Cortex of kidney (tissue), 1 donor: ENCODE measurements at places on chromosomes 13 and 19.
A peak's percentile ranks its signal among the peaks of the same experiment; 100 is the strongest.

DNA sequence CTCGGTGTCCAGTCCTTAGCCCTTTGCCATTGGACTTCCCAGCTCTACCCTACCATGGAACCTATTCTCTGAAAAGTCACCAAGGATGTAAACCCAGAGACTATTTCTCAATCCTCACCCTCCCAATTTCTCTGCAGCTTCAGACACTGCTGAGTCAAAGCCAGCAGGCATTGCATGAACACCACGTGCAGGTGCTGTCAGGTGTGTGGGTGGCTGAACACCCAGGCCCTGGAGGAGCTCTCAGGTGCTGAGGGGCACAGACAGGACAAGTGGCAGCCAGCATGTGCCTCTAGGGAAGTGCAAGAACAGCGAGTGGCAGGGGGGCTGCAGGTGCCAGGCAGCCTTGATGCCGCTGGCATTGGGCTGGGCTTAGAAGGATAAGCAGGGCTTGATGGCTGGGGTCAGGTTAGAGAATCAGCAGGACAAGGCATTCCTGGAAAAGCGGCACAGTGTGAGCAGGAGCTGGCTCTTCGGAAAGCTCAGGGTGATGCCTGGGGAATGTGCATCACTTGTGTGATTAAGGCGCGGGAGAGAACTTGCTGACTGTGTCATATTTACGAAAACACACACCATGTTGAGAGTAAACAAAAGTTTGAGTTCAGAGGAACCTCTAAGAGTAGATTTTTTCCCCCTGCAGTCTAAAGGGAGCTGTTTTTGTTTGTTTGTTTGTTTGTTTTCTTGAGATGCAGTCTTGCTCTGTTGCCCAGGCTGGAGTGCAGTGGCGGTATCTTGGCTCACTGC lies 83.8 kb downstream of the LNX2 start:
- no peak for DNase-seq

GRCh38 chr13:113897161-113897560 lies 33.3 kb upstream of the GAS6 start:
- no peak for DNase-seq

DNA sequence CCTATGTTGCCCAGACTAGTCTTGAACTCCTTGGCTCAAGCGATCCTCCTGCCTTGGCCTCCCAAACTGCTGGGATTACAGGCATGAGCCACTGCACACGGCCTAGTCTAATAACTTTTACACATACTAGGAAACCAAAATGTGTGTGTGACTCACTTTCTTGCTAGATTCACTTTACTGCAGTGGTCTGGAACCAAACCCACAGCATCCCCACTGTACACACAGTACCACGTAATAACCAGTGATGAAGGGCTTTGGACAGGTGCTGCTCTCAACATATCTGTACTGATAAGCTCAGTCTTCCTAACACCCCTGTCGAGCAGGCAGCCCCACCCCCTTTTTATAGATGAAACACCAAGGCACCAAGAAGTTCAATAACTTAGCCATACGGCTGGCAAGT lies 5.1 kb downstream of the DNMT1 start:
- DNase-seq: no peak

- no peak for DNase-seq
Observed at GRCh38 chr19:56637976-56638555, 4.9 kb upstream of the SMIM17 start.

GRCh38 chr19:33376423-33376822 lies 2.9 kb downstream of the CEBPG start:
- DNase-seq: no peak

GRCh38 chr19:31274251-31275067 lies 74.8 kb downstream of the TSHZ3 start:
- DNase-seq: no peak

GRCh38 chr19:32346901-32347300 lies 1.5 kb downstream of the ZNF507 start:
- DNase-seq: no peak

DNA sequence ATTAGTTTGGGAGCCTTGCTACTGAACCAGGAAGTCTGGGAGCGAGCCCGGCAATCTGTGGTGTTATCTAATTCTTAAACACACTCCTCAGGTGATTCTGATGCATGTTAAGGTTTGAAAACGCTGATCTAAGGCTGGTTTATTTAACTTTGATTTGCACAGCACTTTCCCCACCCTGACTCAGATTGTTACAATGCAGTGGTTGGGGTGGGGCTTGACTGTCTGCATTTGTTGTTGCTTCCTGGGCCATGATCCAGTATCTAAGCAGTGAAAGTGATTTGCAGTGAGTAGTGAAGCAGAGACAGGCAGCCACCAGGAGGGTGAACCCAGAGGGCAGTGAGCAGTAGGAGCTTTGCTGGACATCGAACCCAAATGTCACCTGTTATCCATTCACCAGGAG lies 81.6 kb upstream of the ARGLU1 start:
- DNase-seq: no peak

DNA sequence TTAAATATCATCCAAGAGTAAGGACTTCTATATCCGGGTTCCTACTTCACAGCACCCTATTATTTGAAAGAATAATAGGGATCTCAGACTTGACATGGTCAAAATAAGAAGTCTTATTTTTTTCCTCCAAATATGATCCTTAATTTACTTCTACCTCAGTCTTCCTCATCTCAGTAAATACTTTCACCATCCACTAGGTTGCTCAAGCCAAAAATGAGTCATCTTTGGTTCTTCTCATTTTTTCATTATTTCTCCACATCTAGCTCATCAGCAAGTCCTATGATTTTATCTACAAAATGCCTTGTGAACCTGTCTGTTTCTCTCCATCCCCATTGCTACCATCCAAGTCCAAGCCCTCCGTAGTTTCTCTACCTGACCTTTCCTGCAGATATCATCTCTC lies 121.9 kb upstream of the GJB6 start:
- no peak for DNase-seq

DNA sequence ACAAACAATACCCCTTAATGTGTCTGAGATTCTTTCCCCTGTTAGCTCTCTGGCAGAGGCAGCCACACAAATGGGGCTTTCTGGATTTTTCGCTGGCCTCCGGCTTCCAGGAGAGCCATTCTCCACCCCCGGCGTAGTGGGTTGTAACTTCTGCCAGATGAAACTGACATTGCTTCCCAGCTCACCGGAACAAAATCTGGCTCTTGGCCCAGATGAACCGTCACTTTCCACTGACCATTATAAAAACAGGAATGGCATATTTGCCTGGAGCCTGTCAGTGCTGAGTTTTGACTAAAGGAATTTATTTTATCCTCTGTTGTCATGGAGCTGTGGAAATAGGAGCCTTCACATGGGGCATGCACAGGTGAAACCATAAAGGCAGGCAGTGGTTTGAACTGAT lies 120.6 kb upstream of the GPR12 start:
- DNase-seq: no peak

GRCh38 chr13:96492766-96493165 lies 402.9 kb downstream of the HS6ST3 start:
- DNase-seq: no peak

DNA sequence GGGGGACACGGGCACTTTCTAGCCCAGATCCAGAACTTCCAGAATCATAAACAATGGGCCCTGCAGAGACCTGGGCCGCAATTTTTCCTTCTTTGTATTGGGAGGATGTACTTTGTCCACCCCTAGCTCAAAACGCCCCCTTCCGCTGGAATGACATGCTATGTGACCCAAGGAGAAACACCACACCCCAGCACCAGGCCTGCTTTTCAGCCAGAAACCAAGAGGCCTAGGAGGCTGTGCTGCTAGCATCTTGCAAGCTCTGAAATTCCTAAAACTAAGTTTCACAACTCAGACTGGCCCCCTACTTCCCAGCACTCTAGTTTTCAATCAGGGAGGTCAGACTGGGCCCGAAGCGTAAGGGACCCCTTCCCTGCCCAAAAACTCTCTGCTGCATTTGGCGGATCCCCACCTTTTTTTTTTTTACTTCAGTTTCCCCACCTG lies 538 bp downstream of the LSM4 start:
- DNase-seq: no peak

DNA sequence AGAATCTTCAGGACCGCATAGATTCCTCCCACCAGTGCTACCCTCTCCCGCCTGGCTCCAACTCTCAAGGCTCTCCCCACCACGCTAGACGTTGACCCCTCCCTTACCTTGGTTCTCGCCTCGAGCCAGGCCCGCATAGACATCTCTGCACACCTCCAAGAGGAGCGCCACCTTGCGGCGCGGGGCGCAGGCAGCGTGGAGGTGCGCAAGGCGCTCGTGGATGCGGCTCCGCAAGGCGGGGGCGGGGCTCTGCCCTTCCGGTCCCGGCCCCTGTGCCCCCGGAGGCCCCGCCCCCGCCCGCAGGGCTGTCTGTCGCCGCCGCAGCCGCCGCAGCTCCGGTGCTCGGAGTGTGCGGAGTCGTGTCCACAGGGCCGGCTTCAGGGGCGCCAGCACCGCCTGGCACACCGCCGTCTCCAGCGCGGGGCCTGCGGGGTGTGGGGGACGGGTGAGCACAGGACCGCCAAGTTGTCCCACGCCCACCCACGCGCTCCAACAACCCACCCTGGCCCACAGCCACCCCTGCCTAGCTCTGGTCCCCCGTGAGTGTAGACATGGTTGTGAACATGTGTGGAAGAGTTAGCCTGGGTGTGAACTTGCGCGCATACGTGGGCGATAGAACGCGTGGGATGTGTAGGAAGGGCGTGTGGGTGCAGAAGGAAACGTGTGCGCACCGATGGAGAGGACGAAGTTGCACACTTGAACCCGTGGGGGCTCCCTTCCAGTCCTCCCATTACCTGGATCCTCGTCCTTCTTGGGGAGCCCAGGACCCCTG lies 8.1 kb downstream of the RINL start:
- DNase-seq: no peak

- no peak for DNase-seq
Observed at GRCh38 chr19:55082020-55082851, 6.6 kb downstream of the EPS8L1 start.

GRCh38 chr19:49119411-49120324 lies at the start of gene PPFIA3:
Gene PPFIA3 (plus strand): TSS chr19:49119544. CDS start chr19:49127874, 8,330 bp downstream.
- no peak for DNase-seq

- DNase-seq: no peak
Observed at GRCh38 chr19:36686365-36687213, 823 bp upstream of the ZNF567 start.

DNA sequence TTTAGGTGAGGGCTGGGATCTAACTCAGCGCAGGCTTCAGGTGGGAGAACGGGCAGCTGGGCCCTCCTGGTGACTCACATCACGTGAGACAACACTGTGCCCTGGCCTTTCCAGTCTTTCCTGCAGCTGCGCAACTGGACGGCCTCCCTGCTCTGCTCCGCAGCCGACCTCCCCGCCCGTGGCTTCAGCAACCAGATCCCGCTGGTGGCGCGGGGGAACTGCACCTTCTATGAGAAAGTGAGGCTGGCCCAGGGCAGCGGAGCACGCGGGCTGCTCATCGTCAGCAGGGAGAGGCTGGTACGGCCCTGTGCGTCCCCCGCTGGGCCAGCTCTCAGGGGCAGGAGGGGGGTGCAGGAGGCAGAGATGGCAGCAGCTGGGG lies 8.8 kb downstream of the SPPL2B start:
- no peak for DNase-seq

GRCh38 chr13:45765464-45765863 lies 63.3 kb downstream of the CBY2 start:
- no peak for DNase-seq

DNA sequence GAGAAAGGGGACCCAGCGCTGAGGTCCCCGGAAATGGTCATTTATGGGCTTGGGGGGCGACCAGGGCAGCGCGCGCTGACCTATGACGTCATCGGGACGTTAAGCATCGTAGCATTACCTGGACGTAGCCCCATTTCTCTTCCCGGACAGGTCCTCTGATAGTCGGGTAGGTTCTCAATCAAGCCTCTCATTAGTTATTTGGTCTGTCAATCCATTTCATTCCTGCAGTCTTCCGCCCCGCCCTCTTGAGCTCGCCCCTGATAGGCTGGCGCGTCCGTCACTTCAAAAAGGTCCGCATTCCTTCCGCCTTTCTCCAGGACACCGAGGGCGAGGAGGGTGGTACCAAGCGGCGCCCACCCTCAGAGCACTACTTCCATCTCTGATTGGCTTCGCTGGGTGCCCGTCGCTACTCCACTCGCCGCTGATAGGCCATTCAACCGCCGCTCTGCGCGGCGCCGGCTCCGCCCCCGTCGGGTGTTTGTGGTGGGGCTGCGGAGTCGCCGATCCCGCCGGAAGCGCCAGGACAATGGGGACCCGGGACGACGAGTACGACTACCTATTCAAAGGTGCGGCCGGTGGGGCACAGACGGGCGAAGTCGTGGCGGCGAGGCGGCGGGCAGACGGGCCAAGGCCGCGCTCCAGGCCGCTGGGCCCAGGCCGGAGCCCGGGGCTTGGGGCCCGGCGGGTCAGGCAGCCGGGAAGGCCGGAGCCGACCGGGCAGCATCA lies at the start of gene RAB11B:
Gene RAB11B (plus strand): TSS at position 470 of the 726 bp plus-strand sequence. CDS start 57 bp downstream, at position 527.
- DNase-seq: peak; percentile 60

DNA sequence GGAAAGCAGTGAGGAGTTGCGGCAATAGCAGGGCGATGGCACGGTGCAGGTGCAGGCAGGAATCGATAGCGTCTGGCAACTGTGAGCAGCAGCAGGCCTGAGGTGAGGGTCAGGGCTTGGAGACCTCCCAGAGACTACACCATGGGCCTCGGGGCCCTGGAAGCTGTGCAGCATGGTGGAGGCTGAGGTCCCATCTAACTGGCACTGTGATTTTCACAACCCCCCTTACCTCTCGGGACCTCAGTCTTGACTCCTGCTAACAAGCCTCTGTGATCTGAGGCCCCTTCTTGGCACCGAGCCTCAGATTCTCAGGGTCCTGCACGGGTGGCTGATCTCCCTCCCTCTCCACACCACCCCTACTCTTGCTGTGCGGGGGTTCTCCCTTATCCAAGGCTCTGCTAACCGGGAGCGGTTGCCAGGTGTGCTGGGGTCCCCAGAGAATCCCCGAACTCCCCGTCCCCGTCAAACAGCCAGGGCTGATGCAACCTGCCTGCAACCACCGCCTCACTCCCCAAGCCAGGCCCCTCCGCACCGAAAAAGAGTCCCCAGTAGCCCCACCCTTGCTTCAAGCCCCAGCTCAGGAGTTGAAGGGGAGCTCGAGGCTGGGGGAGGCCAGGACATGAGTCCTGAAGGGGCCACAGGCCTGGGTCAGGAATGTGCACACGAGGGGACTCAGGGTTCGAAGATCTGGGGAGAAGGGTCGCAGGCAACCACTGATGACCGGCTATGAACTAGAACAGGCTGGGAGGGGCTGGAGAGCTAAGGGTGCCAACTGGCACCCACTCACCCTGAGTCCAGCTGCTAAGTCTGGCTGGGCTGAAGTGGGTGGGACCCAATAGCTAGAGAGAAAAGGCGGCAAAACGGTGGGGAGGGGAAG lies 4.8 kb upstream of the ATF5 start:
- no peak for DNase-seq

- no peak for DNase-seq
Observed at GRCh38 chr19:13492128-13492527, 14.2 kb downstream of the CACNA1A start.

DNA sequence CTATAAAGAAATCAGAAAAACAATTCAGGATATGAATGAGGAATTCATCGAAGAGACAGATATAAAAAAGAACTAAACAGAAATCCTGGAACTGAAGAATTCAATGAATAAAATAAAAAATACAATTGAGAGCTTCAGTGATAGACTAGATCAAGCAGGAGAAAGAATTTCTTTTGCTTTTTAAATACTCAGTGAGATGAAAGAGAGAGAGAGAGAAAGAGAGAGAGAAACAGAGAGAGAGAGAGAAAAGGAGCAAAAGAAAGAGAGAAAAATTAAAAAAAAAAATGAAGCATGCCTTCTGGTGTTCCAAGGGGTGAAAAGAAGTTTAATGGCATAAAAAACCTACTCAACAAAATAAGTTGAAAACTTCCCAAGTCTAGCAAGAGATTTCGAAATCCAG lies 22.0 kb upstream of the SLC7A9 start:
- no peak for DNase-seq

GRCh38 chr13:111005808-111006505 lies 91.1 kb upstream of the ANKRD10 start:
- no peak for DNase-seq

GRCh38 chr13:47455626-47456025 lies 545.4 kb downstream of the SUCLA2 start:
- no peak for DNase-seq
